Naive thymus-derived CD4-positive, alpha-beta T cell (primary cell): ENCODE measurements at places on chromosomes 4 and X.
A peak's percentile ranks its signal among the peaks of the same experiment; 100 is the strongest.

GRCh38 chrX:6095469-6095868 is 133.2 kb downstream of the NLGN4X start:
- H3K4me1 ChIP-seq: no peaks in the 10 kb centered on the region
- H3K4me3 ChIP-seq: no peak overlapping the region
- no peaks in the 10 kb centered on the region for H3K27me3 ChIP-seq
- no peak overlapping the region for H3K27ac ChIP-seq

GRCh38 chrX:9676738-9677097 is 88.9 kb downstream of the GPR143 start:
- no peaks in the 10 kb centered on the region for H3K36me3 ChIP-seq
- no peak overlapping the region for H3K27ac ChIP-seq
- H3K4me3 ChIP-seq: no peak overlapping the region
- no peak for DNase-seq
- H3K27me3 ChIP-seq: no peaks in the 10 kb centered on the region

DNA sequence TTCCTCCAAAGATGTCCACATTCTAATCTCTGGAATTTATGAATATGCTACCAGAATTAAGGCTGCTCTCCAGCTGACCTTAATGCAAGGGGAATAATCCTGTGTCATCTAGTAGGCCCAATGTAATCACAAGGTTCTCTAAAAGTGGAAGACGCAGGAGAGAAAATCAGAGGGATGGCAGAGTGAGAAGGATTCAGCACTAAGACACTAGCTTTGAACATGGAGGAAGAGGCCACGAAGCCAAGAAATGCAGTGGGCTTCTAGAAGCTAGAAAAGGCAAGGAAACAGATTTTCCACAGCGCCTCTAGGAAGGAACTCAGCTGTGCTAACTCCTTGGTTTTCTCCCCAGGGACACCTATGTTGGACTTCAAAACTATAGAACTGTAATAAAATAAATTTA is 240.7 kb upstream of the TRAM1L1 start:
- H3K36me3 ChIP-seq: no peaks in the 10 kb centered on the region
- no peaks in the 10 kb centered on the region for H3K27me3 ChIP-seq
- H3K4me3 ChIP-seq: no peak overlapping the region

GRCh38 chr4:180923486-180923885 is 1319.7 kb upstream of the TENM3 start:
- H3K4me3 ChIP-seq: no peak overlapping the region
- no peaks in the 10 kb centered on the region for H3K27me3 ChIP-seq
- no peaks in the 10 kb centered on the region for H3K4me1 ChIP-seq
- H3K36me3 ChIP-seq: no peaks in the 10 kb centered on the region
- no peak overlapping the region for H3K27ac ChIP-seq

GRCh38 chr4:108148316-108148715 is 20.4 kb downstream of the LEF1 start:
- H3K4me3 ChIP-seq: peak overlapping the region; percentile 32
- no peaks in the 10 kb centered on the region for H3K27me3 ChIP-seq
- peak overlapping the region; percentile 81 for H3K27ac ChIP-seq
- H3K4me1 ChIP-seq: peaks cover 25% of the 10 kb centered on the region
- H3K36me3 ChIP-seq: peaks cover 17% of the 10 kb centered on the region
